ENCODE measurements at places on chromosomes 4 and X.

GRCh38 chr4:30538794-30539193, 181.4 kb upstream of the PCDH7 start:
- H3K27me3 ChIP-seq: no peaks in the 10 kb centered on the region
- DNase-seq: no peak
- no peaks in the 10 kb centered on the region for H3K4me1 ChIP-seq

GRCh38 chr4:37673538-37674192, 12.5 kb downstream of the RELL1 start:
- H3K27ac ChIP-seq: no peak overlapping the region
- no peak overlapping the region for H3K4me3 ChIP-seq
- peaks cover 35% of the 10 kb centered on the region for H3K4me1 ChIP-seq
- no peaks in the 10 kb centered on the region for H3K36me3 ChIP-seq
- H3K27me3 ChIP-seq: no peaks in the 10 kb centered on the region

DNA sequence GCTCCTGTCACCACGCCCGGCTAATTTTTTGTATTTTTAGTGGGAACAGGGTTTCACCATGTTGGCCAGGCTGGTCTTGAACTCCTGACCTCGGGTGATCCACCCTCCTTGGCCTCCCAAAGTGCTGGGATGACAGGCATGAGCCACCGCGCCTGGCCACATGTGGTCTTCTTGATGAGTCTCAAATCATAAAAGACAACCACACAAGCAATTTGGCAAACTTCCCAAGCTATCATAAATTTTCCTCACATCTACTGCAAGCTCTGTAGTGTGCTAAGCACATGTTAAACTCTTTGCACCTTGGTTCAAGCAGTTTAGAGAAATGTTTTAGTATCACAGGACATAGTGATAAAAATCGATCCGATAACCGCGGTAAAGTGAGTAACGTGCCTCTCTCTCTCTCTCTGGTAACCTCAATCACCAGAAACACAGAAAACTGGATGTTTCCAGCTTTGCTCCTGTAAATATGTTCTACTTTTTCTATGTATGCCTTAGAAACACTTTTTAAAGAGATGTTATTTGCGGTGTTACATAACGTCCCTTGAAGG, 256.8 kb downstream of the DHRSX start:
- H3K4me1 ChIP-seq: no peaks in the 10 kb centered on the region
- no peaks in the 10 kb centered on the region for H3K36me3 ChIP-seq
- H3K27ac ChIP-seq: no peak overlapping the region
- DNase-seq: no peak
- H3K27me3 ChIP-seq: no peaks in the 10 kb centered on the region

DNA sequence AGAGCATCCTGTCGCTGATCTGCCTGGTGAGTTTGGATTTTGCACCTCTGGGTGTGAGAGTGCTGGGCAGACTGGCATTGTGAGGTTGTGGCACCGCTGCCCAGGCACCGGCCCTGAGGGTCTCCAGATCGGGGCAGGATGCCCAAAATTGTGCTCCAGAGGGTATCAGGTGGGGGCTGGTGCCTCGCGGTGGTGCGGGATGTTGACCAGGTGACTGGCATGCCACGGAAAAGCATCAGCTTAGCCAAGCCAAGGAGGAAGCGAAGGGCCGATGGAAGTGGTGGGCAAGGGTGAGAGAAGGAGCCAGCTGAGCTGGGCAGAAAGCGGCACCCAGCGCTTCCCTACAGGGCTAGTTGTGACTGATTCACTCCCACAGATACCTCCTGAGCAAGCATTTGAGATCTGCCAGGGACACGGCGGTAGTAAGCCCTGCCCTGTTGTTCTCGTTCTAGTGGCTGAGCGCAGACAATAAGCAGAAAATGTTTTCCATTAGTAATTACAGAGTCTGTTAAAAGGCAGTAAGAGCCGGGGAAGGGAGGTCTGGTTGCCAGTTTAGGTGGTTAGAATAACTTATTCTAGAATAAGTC, 809 bp downstream of the ZFP92 start:
- 0 out of 2 replicates have a peak, but pooled peaks cover 6% of the 10 kb centered on the region for H3K27me3 ChIP-seq
- H3K27ac ChIP-seq: no peak overlapping the region
- H3K4me1 ChIP-seq: no peaks in the 10 kb centered on the region
- H3K36me3 ChIP-seq: no peaks in the 10 kb centered on the region
- DNase-seq: no peak

- H3K4me1 ChIP-seq: no peaks in the 10 kb centered on the region
- H3K27me3 ChIP-seq: no peaks in the 10 kb centered on the region
- no peak for DNase-seq
- no peak overlapping the region for H3K27ac ChIP-seq
Measured at GRCh38 chr4:88643932-88644331, 51.7 kb downstream of the HERC3 start.

- H3K4me1 ChIP-seq: no peaks in the 10 kb centered on the region
- no peaks in the 10 kb centered on the region for H3K27me3 ChIP-seq
- no peak overlapping the region for H3K27ac ChIP-seq
Measured at GRCh38 chrX:112108145-112108544, 25.6 kb upstream of the TRPC5 start.

GRCh38 chr4:132564920-132565319, 584.2 kb upstream of the PCDH10 start:
- no peaks in the 10 kb centered on the region for H3K4me1 ChIP-seq
- no peak overlapping the region for H3K27ac ChIP-seq
- DNase-seq: no peak
- no peaks in the 10 kb centered on the region for H3K27me3 ChIP-seq

GRCh38 chr4:183797445-183798300, 107.4 kb upstream of the STOX2 start:
- no peaks in the 10 kb centered on the region for H3K27me3 ChIP-seq
- H3K27ac ChIP-seq: no peak overlapping the region
- H3K36me3 ChIP-seq: no peaks in the 10 kb centered on the region
- no peaks in the 10 kb centered on the region for H3K4me1 ChIP-seq

GRCh38 chr4:153217440-153217839, 13.2 kb downstream of the TRIM2 start:
- H3K4me1 ChIP-seq: no peaks in the 10 kb centered on the region
- no peaks in the 10 kb centered on the region for H3K36me3 ChIP-seq
- H3K27me3 ChIP-seq: no peaks in the 10 kb centered on the region
- no peak overlapping the region for H3K4me3 ChIP-seq
- DNase-seq: no peak

DNA sequence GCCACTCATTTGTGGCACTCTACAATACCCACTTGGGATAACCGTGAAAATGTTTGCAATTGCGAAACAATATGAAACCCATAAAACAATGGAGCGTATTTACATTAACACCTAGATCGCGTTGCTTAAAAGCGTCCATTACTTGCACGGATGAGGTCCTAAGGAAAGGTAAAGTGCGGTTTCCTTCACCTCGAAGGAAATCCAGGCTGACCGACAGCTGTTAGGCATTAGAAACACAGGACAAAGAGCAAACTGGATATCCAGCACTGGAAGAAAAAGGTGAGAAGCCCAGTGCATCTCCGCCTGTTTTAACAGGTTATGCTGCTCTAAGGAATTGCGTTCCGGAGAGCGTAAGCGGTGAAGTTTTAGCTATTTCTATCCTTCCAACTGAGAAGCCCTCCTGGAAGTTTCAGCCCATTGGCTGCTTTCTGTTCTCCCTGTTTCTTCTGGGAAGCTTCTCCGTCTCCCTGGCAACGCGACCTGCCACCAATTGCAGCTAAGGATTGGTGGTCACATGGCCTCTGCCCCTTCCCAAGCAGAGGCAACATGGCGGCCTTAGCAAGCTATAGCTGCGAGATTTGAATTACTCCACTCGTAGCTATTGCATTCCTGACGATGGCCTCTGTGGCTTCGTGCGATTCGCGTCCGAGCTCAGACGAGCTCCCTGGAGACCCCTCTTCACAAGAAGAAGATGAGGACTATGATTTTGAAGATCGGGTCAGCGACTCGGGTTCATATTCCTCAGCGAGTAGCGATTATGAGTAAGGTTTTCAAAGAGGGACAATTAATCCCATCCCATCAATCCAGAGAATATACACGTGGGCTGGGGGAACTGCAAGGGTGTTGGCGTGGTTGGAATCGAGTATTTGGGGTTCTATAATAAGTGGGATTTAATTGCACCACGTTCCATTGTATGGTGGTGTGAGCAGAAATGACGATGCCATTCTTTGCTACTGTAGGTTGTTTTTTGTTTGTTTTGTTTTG, at the start of gene INTU:
TSS of gene INTU (plus strand) at position 538 of the 984 bp plus-strand sequence. CDS start at position 616, 78 bp downstream.
- H3K4me1 ChIP-seq: no peaks in the 10 kb centered on the region
- H3K27ac ChIP-seq: no peak within 1 kb of the TSS
- peak; percentile 15 for DNase-seq
- H3K4me3 ChIP-seq: peak within 1 kb of the TSS; percentile 48
- no peaks in the 10 kb centered on the region for H3K36me3 ChIP-seq

- H3K4me1 ChIP-seq: 0 out of 2 replicates have a peak, but pooled peaks cover 3% of the 10 kb centered on the region
- H3K27me3 ChIP-seq: no peaks in the 10 kb centered on the region
- H3K27ac ChIP-seq: no peak overlapping the region
- no peaks in the 10 kb centered on the region for H3K36me3 ChIP-seq
Measured at GRCh38 chrX:131845201-131845600, 177.9 kb upstream of the STK26 start.

- no peaks in the 10 kb centered on the region for H3K36me3 ChIP-seq
- DNase-seq: no peak
- no peaks in the 10 kb centered on the region for H3K27me3 ChIP-seq
- no peaks in the 10 kb centered on the region for H3K4me1 ChIP-seq
Measured at GRCh38 chr4:130640592-130640991, 1544.6 kb downstream of the C4orf33 start.

DNA sequence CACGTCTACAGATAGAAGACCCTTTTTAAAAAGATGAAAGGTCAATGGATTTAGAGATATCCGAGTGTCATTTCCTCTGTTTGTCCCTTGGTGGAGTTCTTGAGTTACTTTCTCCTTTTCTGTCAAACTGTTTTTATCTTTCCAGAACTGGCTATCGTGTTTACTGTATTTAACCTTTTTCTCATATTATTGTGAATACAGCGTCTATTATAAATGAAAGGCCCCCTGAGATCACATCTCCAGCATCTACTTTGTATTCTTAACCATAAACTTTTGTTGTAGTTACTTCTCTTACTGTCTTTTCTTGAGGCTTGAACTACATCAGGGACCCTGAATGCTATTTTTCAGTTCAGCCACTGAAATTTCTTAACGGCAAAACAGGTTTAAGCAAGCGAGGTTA, 4.0 kb upstream of the PCDH7 start:
- H3K27me3 ChIP-seq: no peaks in the 10 kb centered on the region
- peak; percentile 57 for DNase-seq
- no peak overlapping the region for H3K27ac ChIP-seq
- H3K4me3 ChIP-seq: peak overlapping the region; percentile 59

DNA sequence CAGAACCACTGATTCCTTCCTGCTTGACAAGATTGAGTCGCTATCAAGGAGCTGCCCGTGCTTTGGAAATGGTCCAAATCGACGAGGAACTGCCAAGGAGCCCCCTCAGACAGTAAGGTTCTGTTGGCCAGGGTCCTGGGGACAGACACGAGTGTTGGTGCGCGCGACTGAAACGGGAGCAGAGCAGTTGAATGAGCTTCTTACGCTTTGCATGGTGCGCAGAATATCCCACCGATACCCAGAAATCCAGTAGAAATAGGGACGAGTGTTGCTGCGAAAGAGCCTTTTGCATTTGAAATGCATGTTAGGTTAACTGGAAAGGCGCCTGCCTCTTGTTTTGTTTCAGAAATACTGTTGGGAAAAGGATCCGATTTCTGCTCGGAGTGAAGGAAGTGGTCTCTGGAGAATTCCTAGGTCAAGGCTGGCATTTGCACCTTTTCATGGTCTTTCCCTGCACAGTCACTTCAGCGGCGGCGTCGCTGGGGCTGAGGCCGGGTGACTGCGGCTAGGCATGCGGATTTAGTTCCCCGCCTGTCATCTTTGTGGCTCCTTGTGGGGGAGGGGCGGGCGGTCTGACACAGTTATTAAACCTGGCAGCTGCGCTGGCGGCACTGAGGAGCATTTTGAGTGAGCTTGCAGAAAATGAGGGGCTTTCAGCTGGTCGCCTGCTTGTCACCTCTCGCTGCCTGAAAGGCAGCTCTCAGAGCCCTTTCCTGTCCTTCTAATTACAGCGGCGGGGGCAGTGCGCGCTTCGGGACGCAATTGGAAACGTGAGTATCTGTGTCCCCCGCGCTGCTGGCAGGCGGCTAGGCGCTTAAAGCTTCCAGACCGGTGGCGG, 51.5 kb upstream of the TRIM2 start:
- H3K27ac ChIP-seq: no peak overlapping the region
- peak; percentile 31 for DNase-seq
- H3K27me3 ChIP-seq: 0 out of 2 replicates have a peak, but pooled peaks cover 6% of the 10 kb centered on the region
- H3K4me3 ChIP-seq: peak overlapping the region; percentile 72

DNA sequence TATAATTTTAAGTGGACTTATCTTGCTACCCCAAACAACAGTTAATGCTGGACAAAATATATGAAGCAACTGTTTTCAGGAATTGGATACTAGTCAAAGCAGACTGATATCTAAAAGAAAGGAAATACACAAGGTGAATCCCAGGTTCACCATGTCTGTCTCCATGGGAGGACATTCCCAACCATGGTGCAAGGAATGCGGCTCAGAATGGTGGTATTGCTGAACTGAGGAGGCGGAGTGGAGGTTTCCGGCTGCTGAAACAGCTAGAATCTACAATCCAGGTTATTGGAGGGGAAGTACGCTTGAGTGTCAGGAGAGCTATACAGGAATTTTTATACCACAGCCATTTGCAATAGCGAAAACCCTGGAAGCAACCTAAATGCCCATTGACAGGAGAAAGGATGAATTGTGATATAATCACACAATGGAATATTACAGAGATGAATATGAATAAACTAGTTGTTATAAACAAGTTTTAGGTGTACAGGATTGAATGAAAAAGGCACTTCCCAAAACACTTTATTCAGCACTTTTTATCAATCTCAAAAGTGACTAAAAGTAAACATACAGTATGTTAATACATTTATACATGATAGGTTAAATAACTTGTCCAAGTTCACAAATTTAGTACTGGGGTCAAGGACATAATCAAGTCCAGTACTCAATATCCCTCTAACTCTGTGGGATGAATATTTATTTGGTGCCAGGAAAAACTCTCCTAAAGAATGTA, 9.0 kb downstream of the HMGB2 start:
- H3K27me3 ChIP-seq: no peaks in the 10 kb centered on the region
- no peak overlapping the region for H3K4me3 ChIP-seq
- DNase-seq: no peak
- peaks cover 2% of the 10 kb centered on the region for H3K36me3 ChIP-seq
- no peak overlapping the region for H3K27ac ChIP-seq

DNA sequence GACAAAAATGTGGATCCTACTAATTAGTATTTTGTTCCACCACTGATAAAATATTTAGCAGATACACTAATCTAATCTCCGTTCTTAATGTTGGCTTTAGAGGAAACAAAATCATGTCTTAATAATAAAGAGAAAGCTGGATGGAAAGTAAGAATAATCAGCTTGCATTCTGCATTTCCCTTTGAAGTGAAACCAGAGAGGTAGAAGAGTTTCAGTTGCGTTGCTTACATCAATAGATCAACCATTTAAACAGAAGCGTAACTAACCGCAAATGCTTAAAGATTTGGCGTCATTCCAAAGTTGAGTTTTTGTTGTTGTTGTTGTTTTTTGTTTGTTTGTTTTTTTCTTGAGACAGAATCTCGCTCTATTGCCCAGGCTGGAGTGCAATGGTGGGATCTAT, 168.9 kb downstream of the TRIML1 start:
- no peaks in the 10 kb centered on the region for H3K36me3 ChIP-seq
- H3K27ac ChIP-seq: no peak overlapping the region
- H3K4me3 ChIP-seq: no peak overlapping the region

GRCh38 chr4:53515076-53515475, 76.2 kb downstream of the LNX1 start:
- H3K4me3 ChIP-seq: no peak overlapping the region
- no peak overlapping the region for H3K27ac ChIP-seq
- no peak for DNase-seq
- H3K4me1 ChIP-seq: no peaks in the 10 kb centered on the region
- no peaks in the 10 kb centered on the region for H3K36me3 ChIP-seq
- H3K27me3 ChIP-seq: no peaks in the 10 kb centered on the region

Data from MM.1S (cell line).